ENCODE measurements at places on chromosomes 16 and 17.

DNA sequence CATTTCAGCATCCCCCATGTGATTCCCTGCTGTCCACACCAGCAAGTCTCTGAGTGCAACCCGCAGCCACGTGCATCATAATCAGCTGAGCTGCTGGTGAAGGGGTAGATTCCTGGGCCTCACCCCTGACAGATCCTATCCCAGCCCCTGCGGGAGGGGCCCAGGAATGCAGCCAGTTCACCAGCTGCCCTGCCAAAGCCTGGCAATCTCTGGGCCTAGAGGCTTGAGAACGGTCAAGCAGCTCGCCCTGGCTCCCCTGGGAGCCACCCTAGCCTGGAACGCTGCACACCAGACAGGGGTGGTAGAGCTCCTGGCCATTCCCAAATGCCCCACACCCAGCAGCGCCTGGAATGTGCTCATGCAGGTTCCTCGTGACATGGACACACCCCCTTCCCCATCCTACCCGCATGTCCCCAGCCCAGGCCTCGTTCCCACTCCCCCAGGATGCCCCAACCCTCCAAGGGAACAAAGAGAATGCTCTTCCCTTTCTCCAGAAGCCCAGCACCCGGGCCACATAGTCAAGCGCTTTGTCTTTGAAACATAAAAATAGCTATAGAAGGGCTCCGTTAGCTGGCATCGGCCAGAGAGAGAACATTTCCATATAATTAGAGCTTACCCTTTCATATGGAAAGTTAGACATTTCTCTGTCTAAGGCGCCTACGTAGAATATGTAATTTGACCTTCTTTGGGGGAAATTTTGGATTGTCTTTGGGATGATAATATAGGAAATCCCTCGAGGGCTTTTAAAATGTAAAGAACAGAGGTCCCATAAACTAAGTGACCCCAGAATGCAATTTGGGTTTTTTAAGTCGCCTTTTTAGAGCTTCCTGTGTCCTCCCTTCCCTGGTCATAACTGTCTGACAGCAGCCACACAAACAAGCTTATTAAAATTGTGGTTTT is 3.4 kb downstream of the CEP295NL start:
- no peak for DNase-seq

DNA sequence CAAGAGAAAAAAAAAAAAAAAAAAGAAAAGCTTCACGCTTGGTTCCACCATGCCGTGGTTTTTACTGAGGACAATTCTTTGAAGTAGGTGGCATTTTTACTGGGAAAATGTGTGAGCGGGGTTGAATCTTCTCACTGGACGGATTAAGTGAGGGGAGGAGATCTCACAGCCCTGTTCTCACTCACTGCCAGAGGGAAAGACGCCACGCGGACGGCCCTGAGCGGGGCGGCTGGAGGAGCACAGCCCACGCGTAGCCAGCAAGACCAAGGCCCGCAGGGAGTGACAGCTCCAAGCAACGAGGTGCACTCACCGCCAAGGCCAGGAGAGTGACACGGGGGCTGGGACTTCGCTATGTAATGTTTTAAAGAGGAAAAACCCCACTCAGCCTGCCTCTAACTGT is 43.1 kb downstream of the MRM3 start:
- no peak for DNase-seq

GRCh38 chr17:43846221-43846712 is 709 bp upstream of the CD300LG start:
- DNase-seq: peak; percentile 68

- DNase-seq: no peak
Measured at GRCh38 chr17:60108712-60109111, 30.0 kb upstream of the HEATR6 start.

- no peak for DNase-seq
Measured at GRCh38 chr16:81480606-81481206, 36.1 kb downstream of the CMIP start.

GRCh38 chr17:65447823-65448222 is 113.6 kb downstream of the AXIN2 start:
- DNase-seq: no peak

DNA sequence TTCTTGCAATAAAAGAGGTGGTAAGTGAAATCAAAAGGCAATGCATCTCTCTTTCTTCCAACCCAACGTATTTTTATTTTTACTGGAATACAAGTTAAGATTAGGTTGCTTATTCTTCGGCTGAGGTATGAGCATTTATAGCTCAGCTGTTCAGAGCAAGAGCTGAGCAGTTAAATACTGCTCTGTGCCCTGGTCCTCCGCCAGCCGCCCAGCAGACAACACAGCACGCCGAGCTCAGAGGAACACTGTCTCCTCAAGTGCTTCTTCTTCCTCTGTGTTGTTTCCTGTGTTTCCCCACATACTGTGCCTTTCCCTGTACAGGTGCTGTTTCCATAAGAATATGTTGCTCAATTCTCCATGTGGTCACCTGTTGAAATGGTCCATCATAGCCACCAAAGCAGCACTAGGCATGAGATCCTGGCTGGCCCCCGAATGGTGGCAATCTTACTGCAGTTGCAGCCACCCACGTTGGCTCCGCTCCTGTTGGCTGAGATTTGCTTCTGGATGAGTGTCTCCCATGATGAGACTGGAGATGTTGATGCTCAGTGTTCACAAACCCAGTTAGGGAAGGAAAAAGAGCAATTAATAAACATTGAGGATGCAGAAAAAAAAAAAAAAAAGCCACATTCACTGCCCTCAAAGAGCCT is 515.3 kb downstream of the GRIN2A start:
- DNase-seq: no peak

GRCh38 chr17:7280519-7281073 is 922 bp upstream of the SLC2A4 start:
- peak; percentile 84 for DNase-seq

DNA sequence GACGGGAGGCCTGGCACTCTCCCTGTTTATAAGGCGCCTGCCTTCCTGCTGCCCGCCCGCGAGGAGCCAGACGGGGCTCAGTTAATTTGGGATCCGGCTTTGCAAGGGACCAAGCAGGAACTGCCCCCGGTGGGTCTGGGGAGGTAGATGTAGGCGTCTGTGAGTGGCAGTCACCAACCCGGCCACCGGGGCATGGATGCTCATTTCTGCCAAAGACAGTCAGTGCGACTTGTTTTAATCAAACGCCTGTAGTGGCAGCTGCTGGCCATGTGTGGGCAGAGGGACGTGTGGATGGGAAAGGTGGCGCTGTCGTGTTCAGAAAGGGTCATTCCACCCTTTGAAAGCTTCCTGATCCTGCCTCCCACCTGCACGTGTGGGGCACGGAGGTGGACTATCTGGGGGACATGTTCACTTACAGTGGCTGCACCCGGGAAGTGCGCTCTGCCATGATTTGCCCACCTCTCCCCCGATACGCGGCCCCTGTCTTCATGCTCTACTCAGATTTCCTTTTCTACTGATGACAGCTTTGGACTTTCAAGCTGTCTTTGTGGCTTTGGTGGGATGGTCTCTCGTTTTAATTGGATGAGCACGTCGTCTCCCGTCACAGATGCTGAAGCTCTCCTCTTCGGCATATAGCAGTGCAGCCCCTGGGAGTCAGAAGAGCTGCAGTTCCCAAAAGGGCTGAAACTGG is 60.3 kb upstream of the CIBAR2 start:
- no peak for DNase-seq

DNA sequence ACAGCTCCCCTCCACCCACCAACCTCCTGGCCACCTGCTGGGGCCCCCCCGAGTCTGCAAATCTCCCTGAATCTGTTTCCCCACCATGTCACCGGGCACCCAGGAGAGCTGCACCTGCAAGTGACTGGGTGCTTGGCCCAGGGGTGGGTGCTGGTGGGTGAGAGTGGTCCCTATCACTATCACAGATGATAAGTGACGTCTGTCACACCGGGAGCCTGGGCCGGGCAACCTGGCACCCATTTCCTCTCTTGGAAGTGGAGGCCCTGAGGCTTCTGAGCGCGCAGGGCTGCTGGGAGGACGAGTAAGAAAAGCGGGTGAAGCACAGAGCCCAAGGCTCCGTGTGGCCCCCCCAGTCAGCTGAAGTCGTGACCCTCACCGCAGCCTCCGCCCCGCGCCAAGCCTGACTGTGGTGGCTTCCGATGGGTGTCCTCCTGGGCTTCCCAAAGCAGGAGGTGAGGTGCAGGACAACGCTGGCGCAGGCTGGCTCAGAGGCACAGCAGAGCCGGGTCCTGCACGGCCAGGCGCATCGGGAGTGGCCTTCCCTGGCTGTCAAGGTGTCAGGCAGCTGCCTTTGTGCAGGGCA is 21.0 kb upstream of the ACSF3 start:
- DNase-seq: no peak

- no peak for DNase-seq
Measured at GRCh38 chr16:77469634-77470033, 34.8 kb upstream of the ADAMTS18 start.

DNA sequence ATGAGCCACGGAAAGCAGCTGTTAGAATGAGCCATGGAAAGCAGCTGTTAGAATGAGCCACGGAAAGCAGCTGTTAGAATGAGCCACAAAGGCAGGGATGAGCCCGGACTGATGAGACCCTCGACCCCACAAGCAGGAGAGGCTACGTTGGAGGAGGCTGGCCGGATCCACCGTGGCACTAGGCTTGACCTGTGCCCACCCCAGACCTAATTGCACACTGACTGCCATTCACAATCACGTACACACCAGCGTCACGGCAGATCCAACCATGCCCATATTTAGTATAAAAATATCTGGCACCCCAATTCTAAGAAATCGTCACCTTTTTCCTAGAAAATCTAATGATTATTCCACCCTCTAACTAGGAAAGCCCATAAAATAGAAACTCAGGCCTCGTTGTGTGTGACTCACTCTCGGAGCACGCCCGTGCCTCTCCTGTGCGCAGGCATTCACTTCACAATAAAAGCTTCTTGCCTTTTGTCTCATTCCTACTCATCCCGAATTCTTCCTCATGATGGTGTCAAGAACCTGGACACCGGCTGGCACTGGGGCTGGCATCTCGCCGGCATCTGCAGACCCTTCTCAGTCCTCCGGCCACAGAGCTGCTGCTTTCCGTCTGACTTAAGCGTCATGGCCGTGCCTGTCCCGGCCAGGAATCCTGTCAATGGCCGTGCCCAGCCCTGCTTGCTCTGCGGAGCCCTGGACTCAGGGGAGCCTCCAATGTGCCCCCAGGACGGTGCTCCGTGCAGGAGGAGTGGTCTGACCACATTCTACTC is 5.5 kb upstream of the SECTM1 start:
- no peak for DNase-seq

- DNase-seq: no peak
Measured at GRCh38 chr17:82314012-82314726, 3.2 kb downstream of the CD7 start.

- no peak for DNase-seq
Measured at GRCh38 chr16:164827-165538, 795 bp upstream of the HBM start.

DNA sequence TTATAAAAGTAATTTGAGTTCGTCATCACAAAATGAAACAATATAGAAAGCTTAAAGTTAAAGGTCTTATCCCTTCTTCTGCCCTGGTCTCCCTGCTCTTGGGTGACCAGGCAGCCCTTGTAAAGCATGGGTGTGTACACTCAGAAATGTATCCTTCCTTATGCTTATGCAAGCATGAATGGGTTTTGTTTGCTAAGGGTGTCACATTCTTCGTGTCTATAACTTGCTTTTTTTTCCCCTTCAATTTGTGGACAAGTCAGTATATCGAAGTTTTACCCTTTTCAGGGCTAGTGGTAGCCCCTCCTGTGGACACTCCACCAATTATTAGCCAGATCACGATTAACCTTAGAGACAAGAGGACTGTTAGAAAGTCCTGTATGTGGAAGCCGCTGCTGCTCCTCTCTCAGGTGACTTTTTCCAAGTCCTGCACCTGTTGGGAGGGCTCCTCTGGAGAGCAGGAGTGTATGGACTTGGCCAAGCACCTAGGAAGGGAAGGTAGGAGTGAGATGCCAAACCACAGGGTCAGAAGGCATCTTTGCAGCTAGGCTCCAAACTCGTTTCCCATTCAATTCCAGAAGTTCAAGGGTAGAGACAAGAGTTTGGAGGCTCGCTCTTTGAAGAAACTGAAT is 50.9 kb downstream of the LDHD start:
- DNase-seq: no peak

- peak; percentile 96 for DNase-seq
Measured at GRCh38 chr17:46194393-46195216, 1.4 kb upstream of the KANSL1 start.

DNA sequence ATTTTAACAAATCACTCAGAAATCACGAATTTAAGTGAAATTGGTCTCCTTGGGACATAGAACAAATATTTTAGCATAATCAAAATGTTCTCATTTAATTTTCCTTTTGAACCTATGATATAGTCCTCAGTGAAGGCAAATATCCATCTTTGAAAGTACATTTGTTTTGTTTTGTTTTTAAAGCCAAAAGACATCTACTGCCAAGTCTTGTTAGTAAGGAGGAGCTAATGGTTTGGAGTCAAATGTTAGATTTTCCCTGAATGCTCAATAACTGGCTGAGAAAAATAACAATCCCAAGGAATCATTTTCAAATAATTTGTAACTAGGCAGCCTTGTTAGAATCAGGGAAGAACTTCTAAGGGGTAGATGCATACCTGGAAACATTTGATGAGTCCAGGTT is 302.9 kb upstream of the MAF start:
- no peak for DNase-seq

DNA sequence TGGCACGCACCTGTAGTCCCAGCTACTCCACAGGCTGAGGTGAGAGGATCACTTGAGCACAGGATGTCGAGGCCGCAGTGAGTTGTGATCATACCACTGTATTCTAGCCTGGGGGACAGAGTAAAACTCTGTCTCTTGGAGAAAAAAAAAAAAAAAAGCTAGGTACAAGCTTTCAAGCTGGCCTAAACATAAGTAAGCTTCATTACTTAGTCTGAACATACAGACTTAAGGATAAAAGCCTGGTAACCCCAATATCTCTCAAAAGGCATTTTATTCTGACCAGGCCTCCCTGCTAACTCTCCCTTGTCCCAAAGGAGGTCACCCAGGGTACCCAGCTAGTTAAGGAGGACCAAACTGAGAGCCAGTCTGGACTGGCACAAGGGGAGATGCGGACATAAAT is 46.2 kb downstream of the TOM1L2 start:
- DNase-seq: no peak

DNA sequence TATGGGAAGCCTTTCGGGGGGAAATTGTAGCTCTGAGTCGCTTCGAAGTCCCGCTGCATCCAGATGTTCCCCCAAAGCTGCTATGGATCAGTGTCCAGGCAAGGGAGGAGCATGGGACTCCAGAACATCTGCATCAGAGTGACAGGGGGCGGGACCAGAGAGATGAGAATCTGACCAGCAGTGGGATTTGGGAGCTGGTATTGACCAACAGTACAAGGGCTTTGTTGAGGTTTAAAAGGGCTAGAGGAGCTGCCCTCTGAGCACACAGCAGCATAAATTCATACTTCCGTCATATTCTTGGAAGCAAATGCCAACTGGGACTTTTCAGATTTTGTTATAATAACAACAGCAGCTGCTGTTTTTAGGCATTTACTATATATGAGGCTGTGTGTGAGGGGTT is 10.6 kb downstream of the RBFOX1 start:
- no peak for DNase-seq

GRCh38 chr16:84391151-84392030 is 23.1 kb downstream of the ATP2C2 start:
- DNase-seq: no peak
